ENCODE measurements at places on chromosomes 3 and 15.

DNA sequence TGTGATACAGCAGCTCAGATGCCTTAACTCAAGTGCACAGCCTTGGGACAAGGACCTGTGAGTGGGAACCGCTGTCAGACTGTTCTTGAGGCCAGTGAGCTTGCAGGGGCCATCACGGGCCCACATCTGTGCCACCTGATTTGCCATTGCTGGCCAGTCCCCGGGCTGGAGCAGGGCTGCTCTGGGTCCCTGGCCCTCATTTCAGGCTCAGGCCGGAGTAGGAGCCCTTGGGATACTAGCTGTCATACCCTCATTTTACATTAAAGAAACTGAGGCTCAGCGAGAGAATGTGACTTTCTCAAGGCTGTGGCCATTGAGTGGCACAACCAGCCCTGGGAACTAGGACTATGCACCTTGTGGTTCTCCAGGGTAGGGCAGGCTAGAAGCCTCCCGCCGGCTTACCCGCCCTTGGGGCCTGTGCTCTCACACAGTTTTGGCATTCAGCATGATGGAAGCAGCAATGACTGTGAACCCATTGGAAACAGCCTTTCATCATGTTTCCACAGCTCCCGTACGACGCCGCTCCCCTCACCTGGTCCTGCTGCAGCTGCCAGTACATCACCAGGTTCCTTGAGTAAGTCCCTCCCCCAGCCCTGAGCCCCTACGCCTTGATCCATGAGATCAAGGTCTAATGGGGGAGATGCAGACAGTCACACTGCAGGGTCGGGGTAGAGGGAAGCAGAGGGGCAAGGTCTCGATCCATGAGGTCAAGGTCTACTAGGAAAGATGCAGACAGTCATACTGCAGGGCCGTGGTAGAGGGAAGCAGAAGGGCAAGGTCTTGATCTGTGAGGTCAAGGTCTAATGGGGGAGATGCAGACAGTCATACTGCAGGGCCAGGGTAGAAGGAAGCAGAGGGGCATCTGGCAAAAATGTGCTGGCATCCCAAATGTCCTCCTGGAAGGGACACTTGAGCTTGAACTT is 42.2 kb downstream of the GOLGA6L10 start:
- no peak for DNase-seq

- peak; percentile 38 for DNase-seq
These were observed 20.3 kb downstream of the CDAN1 start for GRCh38 chr15:42716626-42717025.

GRCh38 chr3:127417709-127418559 is 130.1 kb upstream of the PRR20G start:
- no peak for DNase-seq

GRCh38 chr3:123075359-123075758 is 8.5 kb downstream of the PDIA5 start:
- peak; percentile 43 for DNase-seq

DNA sequence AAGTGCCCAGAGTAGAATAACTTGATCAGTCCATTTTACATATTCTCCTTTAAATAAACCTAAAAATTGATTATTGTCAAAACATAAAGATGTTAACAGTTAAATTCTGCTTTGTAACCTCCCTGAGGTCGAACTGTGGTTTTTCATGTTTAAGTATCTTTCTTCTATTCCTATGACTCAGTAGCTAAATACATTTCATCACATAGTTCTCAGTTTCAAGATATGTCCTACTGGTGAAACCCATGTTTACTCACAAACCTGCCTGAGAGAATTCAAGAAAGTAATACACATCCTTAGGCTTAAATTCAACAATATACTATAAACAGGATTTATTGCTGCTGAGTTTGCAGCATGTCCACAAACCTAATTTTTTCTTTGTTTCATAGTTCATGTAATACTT is 692.9 kb downstream of the ZPLD1 start:
- no peak for DNase-seq
